SJSA1 (cell line): ENCODE measurements at places on chromosomes 11 and 22. TPM values are rescaled to one million over a fixed set of nuclear protein-coding genes. Genes with fewer than 3 reads are reported as not detected.

The SAA2 gene
- not detected in 2 replicates for total RNA-seq

The F2 gene
- total RNA-seq: not detected in 2 replicates

The TSSC4 gene
- 120 and 128 TPM in 2 replicates for total RNA-seq

The BAD gene
- total RNA-seq: 154 and 158 TPM in 2 replicates

GRCh38 chr11:27329867-27330632 lies 33.0 kb downstream of the CCDC34 start:
- H3K27me3 ChIP-seq: no peaks in the 10 kb centered on the region
- no peak for DNase-seq
- H3K4me1 ChIP-seq: peaks cover 22% of the 10 kb centered on the region
- H3K27ac ChIP-seq: no peak overlapping the region
- no peak overlapping the region for H3K4me3 ChIP-seq

GRCh38 chr11:45181193-45181888 lies 34.9 kb downstream of the PRDM11 start:
- no peak for DNase-seq
- no peaks in the 10 kb centered on the region for H3K27me3 ChIP-seq
- peak overlapping the region; percentile 64 for H3K4me3 ChIP-seq
- H3K36me3 ChIP-seq: peaks cover 4% of the 10 kb centered on the region; the same call in 1 of the 2 replicates
- peaks cover 17% of the 10 kb centered on the region for H3K4me1 ChIP-seq
- peak overlapping the region; percentile 59 for H3K27ac ChIP-seq

DNA sequence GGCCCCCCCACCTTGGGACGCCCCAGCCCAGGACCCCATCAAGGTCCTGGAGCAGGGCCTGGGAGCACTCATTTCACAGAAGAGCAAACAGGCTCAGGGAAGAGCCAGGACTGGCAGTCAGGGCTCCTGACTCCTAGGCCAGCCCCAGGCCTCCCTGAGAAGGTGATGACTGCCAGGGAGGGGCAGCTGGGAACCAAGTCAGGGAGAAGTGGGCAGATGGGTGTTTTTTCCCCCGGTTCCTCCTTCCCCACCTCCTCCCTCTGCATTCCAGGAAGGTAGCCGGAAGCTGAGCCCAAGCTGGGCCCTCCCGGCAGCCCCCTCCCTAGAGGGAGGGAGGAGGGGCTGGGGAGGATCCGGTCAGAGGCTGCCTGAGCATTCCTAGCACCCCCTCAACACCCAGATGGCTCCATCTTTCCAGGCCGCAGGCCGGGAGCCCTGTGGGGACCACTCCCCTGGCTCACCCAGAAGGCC lies 19.6 kb downstream of the MYRF start:
- H3K27ac ChIP-seq: no peak overlapping the region
- H3K36me3 ChIP-seq: no peaks in the 10 kb centered on the region
- H3K27me3 ChIP-seq: no peaks in the 10 kb centered on the region
- no peak for DNase-seq

DNA sequence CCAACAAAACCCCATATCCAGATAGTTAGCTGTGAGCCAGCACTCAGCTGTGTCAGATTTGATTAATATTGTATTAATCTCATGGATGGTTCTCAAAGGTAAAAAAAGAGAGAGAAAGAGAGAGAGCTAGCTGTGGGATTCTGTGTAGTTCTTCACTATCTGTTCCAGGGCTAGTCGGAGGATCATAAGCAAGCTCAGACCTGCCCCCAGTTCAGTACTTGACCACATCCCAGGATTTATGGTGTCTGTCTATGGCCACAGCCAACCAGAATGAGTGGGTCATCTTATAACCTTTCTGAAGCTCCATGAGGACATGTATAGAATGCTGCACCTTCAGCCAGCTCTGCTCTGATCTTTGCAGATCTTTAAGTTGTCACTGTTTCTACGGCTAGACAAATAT lies 13.5 kb upstream of the B3GNT6 start:
- no peak for DNase-seq
- peaks cover 27% of the 10 kb centered on the region for H3K4me1 ChIP-seq
- no peaks in the 10 kb centered on the region for H3K27me3 ChIP-seq

- H3K27ac ChIP-seq: no peak overlapping the region
- H3K4me1 ChIP-seq: no peaks in the 10 kb centered on the region
- no peaks in the 10 kb centered on the region for H3K27me3 ChIP-seq
Observed at GRCh38 chr11:121670805-121671282, 218.1 kb upstream of the SORL1-AS1 start.

DNA sequence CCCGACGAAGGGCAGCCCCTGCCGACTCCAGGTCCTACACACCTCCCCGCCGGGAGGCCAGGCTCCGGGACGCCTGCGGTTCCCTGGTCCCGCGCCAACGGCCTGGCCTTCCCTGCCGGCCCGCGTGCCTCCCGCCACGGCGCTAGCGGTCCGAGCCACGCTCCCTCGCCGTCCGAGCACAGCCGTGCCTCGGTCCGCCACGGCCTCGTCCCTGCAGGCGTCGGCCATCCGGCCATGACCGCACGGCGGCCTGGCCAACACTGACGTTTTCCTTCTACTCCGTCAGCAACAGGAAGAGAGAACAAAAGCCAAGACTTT lies 532 bp downstream of the EIF4G2 start:
- H3K4me1 ChIP-seq: peaks cover 17% of the 10 kb centered on the region
- DNase-seq: no peak
- H3K36me3 ChIP-seq: peaks cover 55% of the 10 kb centered on the region
- H3K27ac ChIP-seq: peak overlapping the region; percentile 96

DNA sequence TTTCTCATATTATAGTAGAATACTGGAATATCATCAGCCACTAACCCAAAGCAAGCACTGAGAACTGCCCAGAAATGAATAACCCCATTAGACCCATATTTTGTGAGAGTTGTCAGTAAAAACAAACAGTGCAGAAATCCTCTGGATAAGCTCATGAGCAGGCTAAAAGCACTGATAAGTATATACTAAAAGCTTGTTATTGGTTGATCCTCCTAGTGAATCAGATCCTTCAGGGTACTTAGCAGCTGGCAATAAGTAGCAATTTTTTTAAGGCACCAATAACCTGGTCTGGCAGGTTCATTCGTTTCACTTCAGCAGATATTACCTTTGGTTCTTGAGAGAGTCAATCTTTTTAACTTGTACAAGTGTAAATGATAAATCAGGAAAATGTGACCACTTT lies 1.2 kb downstream of the NOX4 start:
- no peaks in the 10 kb centered on the region for H3K27me3 ChIP-seq
- no peak overlapping the region for H3K27ac ChIP-seq
- H3K4me3 ChIP-seq: no peak overlapping the region
- no peak for DNase-seq

DNA sequence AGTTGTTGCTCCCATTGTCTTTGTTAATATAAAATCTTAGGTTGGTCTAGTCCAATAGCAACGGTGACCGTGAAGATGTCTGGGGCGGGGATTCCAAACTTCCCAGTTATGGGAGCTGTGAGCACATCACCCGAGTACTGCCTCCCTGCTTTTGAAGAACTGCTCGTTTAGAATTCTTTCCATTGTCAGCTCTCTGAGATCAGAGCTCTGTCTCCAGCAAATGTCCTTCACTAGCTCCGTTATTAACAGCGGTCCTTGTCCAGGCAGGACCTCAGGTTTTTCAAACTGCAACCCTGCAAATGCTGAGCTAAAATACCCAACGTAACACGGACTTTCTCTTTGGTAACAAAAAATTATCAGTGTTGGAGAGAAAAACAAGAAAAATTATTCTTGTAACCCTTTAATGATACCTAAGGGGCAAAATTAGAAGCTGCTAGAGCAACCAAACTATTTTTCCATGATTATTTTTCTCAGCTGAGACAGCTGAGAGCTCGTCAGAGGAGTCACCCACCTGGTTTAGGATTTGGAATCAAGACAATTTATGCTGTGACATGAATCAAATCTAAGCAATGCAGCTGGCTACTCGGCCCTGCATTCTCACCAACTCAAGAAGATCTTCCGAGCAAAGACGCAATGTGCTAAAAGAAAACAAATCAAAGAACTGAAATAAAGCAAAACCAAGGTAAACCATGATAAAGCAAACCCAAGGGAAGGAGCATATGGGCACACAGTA lies 15.1 kb upstream of the EFCAB6 start:
- H3K27ac ChIP-seq: no peak overlapping the region
- H3K27me3 ChIP-seq: peaks cover 3% of the 10 kb centered on the region; the same call in 1 of the 2 replicates
- no peak for DNase-seq
- H3K36me3 ChIP-seq: no peaks in the 10 kb centered on the region
- H3K4me3 ChIP-seq: no peak overlapping the region

DNA sequence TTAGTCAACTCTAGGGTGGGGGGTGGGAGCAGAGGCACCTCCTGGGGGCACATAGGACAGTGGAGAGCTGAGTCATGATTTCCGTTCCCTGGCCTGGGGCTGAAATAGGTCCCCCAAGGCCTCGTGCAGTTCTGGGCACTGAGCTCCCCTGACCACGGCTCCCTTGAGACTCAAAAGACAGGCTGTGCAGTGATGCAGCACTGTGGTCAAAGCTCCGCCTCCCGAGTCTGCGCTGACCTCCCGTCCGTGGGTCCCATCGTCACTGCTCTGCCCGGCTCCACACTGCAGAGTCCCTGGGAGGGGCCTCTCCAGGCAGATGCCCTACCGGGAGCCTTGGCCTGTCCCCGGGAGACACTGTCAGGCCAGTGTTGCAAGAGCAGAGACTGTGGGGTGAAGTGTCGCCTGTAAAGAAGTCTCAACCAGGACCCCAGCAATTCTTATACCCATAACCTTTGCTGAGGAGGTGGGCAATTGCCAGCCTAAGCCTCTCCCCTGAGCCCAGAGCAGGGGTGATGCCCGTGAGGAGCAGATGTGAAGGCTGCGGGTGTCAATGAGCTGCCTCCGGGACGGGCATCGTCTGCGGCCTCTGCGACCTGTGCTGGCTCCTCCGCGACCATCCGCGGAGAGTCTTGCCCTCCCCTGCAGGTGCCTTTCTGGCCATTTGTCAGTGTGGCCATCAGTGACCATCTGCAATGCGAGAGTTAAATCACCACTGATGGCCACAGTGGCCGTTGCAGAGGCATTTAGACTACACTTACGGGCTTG lies 877.3 kb downstream of the BRD1 start:
- no peak overlapping the region for H3K27ac ChIP-seq
- H3K4me3 ChIP-seq: no peak overlapping the region
- no peaks in the 10 kb centered on the region for H3K36me3 ChIP-seq
- H3K27me3 ChIP-seq: peaks cover 2% of the 10 kb centered on the region; the same call in 1 of the 2 replicates

- H3K4me3 ChIP-seq: no peak overlapping the region
- no peaks in the 10 kb centered on the region for H3K36me3 ChIP-seq
- no peak overlapping the region for H3K27ac ChIP-seq
- H3K4me1 ChIP-seq: no peaks in the 10 kb centered on the region
- no peak for DNase-seq
- peaks cover 35% of the 10 kb centered on the region for H3K27me3 ChIP-seq
Observed at GRCh38 chr11:64466115-64466718, 107.3 kb downstream of the RPS6KA4 start.
